IMR-90 (cell line): ENCODE measurements at places on chromosomes 4 and X. TPM values are rescaled to one million over a fixed set of nuclear protein-coding genes. Genes with fewer than 3 reads are reported as not detected.
A peak's percentile ranks its signal among the peaks of the same experiment; 100 is the strongest.

GRCh38 chr4:175946472-175947116, 119.0 kb upstream of the WDR17 start:
- DNase-seq, result no peak

DNA sequence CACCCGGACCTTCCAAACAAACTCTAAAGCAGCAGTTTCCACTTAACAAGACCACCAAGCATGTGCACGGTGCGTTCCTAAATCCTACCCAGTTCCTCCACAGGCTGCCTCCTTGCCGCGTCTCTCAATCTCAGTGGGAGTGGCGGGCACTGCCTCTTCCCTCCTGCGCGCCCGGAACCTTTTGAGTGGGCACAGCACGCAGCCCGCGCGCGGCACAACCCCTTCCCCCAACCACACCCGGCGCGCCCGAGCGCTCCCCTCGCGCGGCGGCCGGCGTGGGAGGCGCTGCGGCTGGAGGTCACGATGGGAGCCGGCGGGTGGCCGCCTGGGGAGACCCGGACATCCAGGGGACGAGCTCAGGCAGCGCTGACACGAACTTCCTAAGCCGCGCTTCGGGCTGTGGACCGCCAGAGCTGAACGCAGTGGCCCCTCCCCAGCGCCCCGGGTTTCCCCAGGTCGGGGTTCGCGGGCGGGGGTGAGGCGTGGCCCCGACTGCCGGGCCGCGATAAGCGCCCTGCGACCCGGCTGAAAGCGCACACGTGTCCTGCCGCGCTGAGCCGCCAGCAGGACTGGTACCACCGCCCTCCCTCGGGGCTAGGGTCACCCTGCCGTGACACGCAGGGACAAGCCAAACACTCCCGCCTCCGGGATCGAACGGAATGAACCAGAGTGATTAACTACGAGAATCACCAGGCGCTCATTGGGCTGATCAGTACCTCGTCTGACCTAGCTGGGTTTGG, at the start of gene ABCG2:
ABCG2 (minus strand) TSS at position 151 of the 740 bp plus-strand sequence. CDS start 18,644 bp downstream, outside the sequence.
- DNase-seq, result peak; percentile 75

GRCh38 chrX:129614481-129615255, 40.1 kb downstream of the APLN start:
- DNase-seq, result no peak

GRCh38 chr4:186781032-186781917, 57.6 kb upstream of the FAT1 start:
- DNase-seq, result peak; percentile 91

GRCh38 chrX:57422289-57422688, 135.8 kb downstream of the FAAH2 start:
- DNase-seq, result no peak

GRCh38 chrX:45164021-45164621, 36.6 kb downstream of the DIPK2B start:
- DNase-seq, result no peak

- DNase-seq, result no peak
These were observed 405.0 kb downstream of the AFF2 start for GRCh38 chrX:148905400-148905799.

DNA sequence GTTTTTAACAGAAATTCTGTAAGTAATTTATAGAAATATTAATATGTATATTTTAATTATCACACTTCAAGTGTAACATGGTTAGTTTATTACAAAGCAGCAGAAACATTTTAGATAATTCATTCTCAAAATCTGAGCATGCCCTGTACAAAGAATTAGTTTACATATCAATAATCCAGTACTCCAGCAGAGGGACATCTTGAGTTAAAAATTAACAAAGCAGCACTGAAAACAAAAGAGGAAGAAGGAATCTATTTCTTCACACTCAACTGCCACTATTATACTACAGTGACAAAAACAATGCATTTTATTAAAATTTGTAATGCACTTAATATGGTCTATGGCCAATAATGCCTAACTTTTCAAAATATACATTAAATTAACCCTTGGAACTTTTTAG, 179.1 kb upstream of the KLHL4 start:
- DNase-seq, result peak; percentile 2

DNA sequence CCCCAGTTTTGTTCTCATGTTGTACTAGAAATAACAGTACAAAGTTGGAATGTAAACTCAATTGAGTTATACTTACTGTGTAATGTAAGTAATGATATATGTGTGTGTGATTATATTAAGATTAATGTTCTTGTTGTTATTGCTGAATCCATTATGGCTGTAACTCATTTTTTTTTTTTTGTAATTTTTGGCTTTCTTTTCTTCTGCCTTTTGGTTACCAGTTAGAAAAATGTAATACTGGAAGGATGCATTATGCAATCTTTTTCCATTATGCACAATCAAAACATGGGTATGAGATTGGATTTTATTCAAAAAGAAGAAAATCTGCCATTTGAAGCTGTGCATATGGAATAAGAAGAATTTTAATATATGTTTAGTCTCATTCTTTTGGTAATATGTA, 34.0 kb downstream of the BANK1 start:
- no peak for DNase-seq

DNA sequence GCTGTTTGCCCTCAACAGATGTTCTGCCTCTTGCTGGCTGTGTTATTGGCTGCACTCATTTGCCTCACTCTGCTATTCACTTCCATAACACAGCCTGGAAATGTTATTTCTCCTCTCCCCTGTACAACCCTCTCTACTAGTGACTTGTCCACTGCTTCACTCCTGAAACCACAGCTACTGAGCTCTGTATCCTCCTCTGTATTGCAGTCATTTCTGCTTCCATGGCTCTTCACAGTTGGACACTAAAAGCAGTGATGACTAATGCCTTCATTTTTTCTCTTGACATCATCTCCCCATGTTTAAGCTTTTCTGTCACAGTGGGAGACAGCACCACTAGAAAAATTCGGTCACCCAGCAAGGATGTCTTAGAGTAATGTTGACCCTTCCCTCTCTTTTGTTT, 123.0 kb upstream of the PPP1R2C start:
- DNase-seq, result no peak

DNA sequence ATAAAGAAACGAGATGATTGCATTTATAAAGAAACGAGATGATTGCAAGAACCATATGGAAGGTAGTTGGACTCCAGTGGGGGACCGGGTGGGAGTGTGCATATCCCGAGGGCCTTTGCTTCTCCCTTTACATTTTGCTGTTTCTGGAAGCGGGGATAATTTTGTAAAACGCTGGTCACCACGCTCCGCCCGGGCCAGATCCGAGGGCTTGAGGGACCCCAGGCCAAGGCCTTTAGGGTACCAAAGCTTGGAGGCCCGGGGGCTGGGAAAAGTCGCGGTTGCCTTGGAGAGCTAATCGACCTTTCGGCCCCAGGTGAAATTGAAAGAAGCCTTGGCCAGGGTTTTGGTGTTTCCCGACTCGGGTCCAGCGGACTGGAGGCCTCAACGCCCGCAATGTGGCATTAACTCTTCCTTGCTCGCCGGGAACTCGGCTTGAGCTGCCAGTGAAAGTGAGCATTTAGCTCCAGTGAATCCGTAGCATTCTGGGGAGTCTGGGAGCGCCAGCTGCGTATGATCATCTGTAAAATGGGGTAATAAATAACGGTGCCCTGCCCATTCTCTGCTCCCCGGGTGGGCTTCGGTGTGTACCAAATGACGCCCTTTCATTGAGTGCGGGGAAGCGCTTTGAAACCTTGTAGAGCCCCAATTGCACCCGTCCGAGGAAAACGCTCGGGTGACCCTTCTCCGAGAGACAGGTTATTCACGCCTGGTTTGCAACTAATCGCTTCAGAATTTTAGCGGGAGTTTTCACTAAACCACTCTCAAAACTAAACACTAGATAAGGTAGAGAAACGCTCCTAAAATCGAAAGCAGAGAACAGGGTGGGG, 4.5 kb downstream of the NKX3-2 start:
- DNase-seq, result no peak

GRCh38 chr4:24957886-24958285, 45.0 kb upstream of the CCDC149 start:
- DNase-seq, result no peak

- DNase-seq, result no peak
These were observed 35.9 kb upstream of the CXorf38 start for GRCh38 chrX:40683245-40683644.

GRCh38 chr4:74415602-74416300, 29.2 kb upstream of the AREG start:
- DNase-seq, result peak; percentile 8

DNA sequence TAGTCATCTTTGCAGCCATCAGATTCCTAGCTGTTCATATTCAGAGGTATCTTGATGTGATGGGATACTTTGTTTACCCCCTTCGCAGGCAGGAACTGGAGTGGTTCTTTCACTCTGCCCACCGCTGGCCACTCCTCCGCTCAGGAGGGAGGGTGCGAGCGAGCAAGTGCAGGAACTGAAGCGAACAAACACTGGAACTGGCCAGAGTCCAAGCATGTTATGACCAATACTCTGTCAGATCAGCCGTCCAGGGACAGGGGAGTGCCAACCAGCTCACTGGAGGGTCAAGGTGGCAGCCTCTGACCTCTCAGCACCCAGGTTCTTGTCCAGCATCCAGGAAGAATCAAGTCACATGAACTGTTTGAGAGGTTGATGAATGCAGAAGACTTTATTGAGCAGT, 18.0 kb upstream of the MANBA start:
- DNase-seq, result no peak

DNA sequence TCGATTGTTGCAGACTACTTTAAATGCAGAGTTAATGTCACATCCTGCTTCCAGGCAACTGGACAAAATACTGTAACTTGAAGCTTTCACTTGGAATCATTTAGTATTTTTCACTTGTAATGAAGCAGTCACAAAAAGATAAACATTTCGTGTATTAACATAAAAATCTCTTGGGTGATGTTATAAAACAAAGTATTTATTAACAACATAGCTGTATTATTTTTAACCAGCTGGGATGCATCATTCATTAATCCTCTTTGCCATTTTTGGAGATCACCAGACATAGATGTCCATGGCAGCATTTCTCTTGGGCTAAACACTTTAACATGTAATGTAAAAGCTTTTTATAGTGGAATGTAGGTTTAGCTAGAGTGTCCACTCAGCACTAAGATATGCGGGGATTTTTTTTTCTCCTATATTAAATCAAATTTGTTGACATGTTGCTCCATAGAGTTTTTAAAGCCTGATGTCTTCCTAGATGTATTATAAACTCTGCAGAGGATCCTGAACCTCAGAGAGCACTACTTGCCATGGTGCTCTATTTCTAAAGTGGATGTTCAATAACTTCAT, 193.7 kb upstream of the SPANXN4 start:
- DNase-seq, result no peak

- no peak for DNase-seq
These were observed 181.7 kb downstream of the SLC39A8 start for GRCh38 chr4:102163404-102164140.

- DNase-seq, result peak; percentile 88
These were observed 173.9 kb upstream of the PGRMC2 start for GRCh38 chr4:128461291-128462102.

DNA sequence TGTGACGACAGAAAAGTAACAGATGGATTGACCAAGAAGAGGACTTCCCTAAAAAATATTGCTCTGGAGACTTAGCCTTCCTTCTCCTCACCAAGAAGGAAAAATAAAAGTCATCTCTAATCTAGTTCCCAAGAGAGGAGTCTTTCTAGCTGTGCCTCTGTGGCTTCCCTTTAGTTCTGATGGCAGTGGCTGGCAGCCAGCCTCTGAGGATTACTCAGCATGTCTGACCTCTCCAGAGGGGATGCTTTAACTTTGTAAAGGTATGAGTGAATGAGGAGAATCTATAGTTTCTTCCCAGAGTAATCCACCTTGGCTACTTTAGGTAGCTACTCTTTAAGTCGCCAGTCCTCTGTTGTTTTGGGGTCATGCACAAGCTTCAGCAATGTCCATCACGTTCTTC, 163.9 kb upstream of the KIT start:
- peak; percentile 6 for DNase-seq

GRCh38 chr4:187294861-187295260, 571.2 kb upstream of the FAT1 start:
- DNase-seq, result peak; percentile 66

DNA sequence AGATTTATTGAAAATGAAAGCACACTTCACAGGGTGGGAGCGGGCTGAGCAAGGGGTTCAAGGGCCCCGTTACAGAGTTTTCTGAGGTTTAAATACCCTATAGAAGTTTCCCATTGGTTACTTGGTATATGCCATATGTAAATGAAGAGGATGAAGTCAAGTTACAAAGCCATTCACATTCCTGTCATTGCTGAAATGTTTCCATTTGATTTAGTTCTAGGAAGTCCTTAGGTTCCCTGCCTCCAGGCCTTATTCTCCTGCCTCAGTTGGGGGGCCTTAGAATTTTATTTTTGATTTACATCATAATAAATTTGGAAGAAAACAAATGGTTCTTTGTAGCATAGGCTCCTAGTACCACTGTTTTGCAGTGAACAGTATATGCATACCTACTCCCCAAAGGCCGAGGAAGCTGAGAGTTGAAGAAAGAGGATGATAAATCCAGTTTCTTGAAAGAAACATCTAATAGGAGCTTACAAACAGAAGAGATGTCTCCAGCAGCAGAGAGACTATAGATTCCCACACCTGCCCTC, 31.8 kb downstream of the SERTM2 start:
- no peak for DNase-seq

DNA sequence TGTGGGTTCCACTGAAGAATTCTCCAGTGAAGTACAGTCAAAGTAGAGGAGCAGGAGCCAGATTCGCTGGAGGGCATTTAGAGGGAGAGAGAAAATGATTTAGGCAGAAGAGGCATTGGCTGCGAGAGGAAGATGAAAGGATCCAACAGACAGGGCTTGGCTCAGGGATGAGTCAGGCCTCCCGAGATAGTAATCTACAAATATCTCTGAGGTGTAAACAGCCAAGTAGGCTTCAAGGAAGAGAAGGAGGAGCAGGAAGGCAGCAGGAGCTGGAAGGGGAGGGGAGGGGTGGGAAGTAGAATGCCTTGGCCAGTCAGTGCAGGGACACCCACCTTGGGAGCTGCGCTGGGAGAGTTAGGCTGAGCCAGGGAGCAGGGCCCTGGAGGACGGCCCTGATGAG, 55.5 kb downstream of the PJA1 start:
- peak; percentile 73 for DNase-seq

GRCh38 chr4:73381214-73381613, 22.9 kb upstream of the ALB start:
- no peak for DNase-seq

- DNase-seq, result no peak
These were observed 188.4 kb upstream of the GNPDA2 start for GRCh38 chr4:44914748-44915147.

GRCh38 chr4:120111745-120112144, 45.1 kb upstream of the MAD2L1 start:
- DNase-seq, result no peak

C1QTNF7 gene
- 0.18 and 0.28 TPM in 2 replicates for total RNA-seq

ADGRL3 gene
- 2.2 and 2.5 TPM in 2 replicates for total RNA-seq

PASD1 gene
- total RNA-seq, result not detected in 2 replicates

HSPA4L gene
- total RNA-seq, result 2.3 and 3.9 TPM in 2 replicates

ASMTL gene
- 13.1 and 13.4 TPM in 2 replicates for total RNA-seq

GPC4 gene
- 0.54 and 0.56 TPM in 2 replicates for total RNA-seq

CCNI gene
- total RNA-seq, result 98.6 and 100 TPM in 2 replicates

ZNF157 gene
- total RNA-seq, result under 0.01 TPM in 1 of 2 replicates, not detected in the other

HMX1 gene
- not detected in 2 replicates for total RNA-seq

SPINK2 gene
- total RNA-seq, result not detected in 2 replicates

SFRP2 gene
- not detected in 2 replicates for total RNA-seq

EREG gene
- 0.36 and 1.1 TPM in 2 replicates for total RNA-seq

SMIM10L2A gene
- total RNA-seq, result under 0.01 TPM in 2 replicates
